ENCODE measurements at places on chromosomes 2 and 18.

DNA sequence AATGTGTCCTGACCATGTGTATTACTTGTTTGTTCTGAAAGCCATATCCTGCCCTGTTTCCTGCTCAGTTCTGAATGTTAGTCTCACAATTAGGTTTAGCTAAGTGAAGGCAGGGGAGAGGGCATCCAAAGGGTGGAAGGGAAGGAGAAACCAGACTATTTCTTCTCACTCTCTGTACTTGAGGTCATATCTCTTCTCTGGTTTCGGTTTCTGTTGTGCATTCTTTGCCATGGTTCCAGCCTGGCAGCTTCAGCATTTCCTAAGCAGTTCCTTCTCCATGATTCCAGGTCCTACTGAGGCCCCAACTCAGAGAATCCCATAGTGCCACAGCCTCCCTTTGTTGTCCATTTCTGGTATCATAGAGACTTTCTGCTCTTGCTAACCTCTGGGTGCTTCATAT, 40.3 kb upstream of the HNMT start:
- DNase-seq, result no peak

GRCh38 chr2:12742891-12743290, 26.2 kb downstream of the TRIB2 start:
- DNase-seq, result no peak

- DNase-seq, result peak; percentile 38
These were observed 124.3 kb upstream of the SLC39A10 start for GRCh38 chr2:195532628-195533271.

DNA sequence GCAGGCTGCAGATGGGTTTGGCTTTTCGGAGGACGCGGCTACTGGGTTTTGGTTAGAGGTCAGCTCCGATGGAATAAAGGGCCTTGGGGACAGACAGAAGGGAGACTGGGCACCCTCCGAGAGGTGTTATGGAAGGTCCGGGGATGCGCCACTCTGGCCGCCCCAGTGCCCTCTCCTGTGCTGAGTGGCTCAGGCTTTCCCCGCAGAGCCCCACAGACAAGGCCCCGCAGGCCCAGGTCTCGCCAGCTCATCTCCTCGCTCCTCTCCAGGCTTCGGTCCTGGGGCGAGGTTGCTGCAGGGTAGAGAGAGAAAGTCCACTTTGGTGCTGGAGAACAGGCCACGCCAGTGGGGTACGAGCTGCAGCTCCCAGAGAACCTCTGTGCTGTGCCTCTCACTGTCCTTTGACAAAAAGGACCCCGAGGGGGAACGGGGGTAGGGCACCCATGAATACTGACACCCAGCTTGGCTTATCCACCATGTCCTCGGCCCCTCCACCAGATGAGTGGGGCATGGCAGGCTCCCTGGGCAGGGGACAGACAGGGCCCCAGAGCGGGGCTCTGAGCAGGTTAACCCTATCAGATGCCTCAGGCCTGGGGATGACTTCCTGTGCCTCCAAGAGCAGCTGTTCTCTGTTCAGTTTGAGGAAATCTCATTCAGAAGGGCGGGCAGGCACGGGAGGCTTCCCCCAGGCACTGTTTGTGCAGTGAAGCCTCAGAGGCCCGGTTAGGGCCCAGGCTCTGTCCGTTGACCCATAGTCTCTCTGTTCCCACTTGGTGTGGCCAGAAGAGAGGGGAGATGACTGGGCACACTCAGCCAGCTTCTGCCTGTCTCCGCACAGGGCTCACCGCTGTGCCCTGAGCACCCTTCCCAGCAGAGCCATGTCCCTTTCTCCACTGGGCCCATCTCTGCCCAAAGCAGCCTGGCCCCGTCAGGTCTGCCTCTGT, 15.7 kb upstream of the CNNM3 start:
- DNase-seq, result no peak

- DNase-seq, result no peak
These were observed 12.8 kb upstream of the GALNT5 start for GRCh38 chr2:157244691-157245090.

DNA sequence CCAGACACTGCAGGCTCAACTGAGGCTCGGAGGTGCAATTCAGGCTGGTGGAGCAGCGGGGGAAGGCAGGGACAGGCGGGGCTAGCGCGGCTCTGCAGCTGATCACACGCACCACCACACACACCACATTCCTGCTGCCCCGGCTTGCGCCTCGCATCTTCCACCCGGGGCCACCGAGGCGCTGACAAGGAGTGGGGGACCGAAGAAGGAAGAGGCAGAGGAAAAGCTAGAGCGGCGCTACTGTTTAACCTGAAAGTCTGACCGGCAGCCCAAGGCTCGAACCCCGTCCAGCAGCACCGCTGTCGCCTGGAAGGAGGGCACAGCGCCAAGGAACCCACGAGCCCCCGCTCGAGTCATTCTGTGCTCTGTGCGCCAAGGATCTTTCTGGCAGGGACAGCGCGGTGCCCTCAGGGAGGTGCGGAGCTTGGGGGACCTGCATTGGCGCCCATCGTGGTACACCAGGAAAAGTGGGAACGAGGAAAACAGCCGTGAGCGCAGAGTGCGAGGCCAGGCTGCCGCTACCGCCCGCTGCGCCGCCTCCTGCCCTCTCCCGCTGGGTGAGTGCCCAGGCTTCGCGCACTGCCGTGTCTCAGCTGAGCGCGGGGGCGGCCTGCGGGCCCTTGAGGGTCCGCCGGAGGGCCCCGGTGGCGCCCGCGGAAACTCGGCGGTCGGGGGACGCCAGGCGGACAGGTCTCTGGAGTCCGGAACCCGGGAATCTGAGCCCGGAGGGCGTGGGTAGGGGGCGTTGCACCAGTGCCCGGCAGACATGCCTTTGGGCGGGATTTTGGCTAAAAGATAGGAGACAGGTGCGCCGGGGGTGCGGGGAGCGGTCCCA, 860 bp upstream of the KCNJ3 start:
- peak; percentile 15 for DNase-seq

DNA sequence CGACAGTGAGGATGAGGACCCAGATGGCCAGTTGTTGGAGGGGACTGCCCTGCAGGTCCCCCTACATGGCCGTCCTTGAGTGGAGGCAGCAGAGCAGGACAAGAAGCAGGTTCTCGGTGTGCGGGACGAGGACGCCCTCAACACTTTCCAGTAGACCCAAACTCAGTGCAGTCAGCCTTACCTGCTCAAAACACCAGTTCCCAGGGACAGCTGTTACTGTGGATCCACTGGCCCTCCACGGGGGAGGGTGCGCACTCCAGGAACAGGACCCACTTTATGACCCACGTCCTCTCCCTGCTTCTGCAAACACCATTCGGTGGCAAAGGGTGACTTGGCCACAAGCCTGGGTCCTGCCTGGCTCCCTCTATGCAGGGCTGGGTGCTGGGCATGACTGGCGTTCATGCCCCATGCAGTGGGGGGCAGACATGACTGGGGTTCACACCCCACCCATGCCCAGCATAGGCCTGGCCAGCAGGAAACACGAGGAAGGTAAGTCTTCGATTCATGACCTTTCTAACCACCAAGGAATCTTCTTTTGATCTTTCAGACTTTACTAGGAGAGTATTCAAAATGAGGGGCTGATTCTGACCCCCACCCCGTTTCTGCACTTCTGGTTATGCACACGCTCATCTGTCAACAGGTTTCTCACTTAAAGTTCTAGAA, 233.7 kb downstream of the HDAC4 start:
- DNase-seq, result no peak

- DNase-seq, result no peak
These were observed 543.7 kb downstream of the XIRP2 start for GRCh38 chr2:167431949-167432348.

- DNase-seq, result peak; percentile 32
These were observed at the start of gene LGALSL for GRCh38 chr2:64453770-64454385. LGALSL (plus strand) TSS chr2:64454162; CDS start chr2:64454546, 384 bp downstream.

- no peak for DNase-seq
These were observed 277.8 kb downstream of the TCF4 start for GRCh38 chr18:55310044-55310676.

DNA sequence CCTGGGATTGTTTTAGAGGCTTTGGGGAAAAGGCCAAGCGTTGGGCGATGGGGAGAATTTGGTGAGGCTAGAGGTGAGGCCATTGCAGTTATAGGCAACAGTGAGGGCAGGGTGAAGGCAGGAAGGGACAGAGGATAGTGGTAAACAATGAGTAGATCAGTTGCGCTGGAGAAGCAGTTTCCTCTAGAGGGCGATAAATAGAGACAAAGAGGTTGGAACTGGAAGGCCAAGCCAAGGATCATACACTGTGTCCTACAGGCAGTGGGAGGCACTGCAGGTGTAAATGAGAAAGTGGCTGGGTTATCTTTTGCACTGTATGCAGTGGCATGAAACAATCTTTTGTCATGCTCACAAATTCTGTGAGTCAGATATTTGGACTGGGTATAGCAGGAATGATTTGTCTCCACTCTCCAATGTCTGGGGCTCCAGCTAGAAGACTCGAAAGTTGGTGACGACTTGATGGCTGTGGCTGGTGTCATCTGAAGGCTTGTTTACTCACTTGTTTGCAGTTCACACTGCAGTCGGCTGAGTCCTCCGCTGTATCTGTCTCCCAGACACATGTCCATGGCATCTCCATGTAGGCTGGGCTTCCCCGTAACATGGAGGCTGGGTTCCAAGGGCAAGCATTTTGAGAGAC, 82.1 kb downstream of the TNP1 start:
- peak; percentile 65 for DNase-seq

- DNase-seq, result no peak
These were observed 12.5 kb downstream of the MAP4K4 start for GRCh38 chr2:101710036-101710435.

DNA sequence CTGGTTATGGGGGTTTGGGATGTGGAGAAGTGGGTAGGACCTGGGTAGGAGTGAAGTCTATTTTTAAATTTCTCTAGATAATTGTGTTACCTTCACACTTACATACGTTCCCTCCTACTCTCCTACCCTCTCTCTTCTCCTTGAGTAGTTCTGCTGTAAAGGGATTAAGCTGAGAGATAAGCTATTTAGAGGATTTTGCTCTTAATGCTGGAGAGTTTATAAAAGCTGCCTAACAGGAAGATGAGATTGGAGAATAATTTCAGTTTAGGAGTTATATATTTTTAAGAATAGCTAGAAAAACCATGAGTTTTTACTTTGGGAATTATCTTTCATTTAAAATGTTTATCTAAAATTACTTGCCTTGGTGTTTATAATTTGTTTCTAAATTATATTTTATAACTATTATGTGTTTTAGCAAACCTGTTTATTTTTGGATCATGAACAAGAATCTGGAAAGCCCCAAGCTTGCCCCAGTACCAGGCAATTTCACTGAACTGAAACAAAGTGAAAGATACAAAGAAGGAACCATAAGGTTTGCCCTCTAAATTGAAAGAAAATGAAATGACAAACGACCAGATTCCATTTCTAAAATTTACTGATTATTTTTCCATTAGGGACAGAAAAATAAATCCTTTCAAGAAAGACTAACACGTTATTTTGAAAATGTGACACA, 101.5 kb downstream of the ZNF532 start:
- no peak for DNase-seq

DNA sequence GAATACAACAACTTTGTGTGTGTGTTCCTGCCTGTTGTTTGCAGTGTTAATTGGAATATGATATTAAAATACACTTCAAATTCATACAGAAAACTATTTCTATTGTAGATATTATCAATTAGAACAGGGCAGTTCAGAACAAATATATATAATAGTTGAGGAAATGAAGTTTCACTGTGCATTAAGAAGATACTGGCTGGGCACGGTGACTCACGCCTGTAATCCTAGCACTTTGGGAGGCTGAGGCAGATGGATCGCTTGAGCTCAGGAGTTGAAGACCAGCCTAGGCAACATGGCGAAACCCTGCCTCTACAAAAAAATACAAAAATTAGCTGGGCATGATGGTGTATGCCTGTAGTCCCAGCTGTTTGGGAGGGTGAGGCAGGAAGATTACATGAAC, 79.3 kb downstream of the ASAP2 start:
- DNase-seq, result no peak

DNA sequence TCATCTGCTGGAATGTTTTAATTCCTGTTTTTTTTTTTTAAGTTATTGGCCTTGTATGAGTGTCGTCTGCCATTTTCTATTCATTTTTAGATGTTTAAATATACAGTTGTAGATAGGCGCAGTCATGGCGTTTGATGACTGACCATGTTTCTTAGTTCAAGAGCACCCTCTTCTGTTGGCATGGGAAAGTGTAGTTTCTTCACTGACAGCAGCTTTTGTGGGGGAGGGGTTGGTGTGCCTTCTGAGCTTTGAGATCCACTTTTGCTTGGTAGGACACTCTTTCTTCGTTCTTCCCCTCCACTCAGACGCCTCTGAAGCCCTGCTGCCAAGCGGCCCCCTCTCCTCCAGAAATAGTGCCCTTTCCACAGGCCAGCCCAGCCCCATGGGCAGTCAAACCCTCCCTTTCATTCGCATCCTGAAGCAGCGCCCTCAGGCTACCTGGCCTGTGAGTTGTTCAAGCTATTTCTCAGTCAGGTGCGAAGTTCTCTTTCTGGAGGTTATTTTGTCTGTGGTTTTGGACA, 492.0 kb downstream of the TNS1 start:
- DNase-seq, result peak; percentile 86

DNA sequence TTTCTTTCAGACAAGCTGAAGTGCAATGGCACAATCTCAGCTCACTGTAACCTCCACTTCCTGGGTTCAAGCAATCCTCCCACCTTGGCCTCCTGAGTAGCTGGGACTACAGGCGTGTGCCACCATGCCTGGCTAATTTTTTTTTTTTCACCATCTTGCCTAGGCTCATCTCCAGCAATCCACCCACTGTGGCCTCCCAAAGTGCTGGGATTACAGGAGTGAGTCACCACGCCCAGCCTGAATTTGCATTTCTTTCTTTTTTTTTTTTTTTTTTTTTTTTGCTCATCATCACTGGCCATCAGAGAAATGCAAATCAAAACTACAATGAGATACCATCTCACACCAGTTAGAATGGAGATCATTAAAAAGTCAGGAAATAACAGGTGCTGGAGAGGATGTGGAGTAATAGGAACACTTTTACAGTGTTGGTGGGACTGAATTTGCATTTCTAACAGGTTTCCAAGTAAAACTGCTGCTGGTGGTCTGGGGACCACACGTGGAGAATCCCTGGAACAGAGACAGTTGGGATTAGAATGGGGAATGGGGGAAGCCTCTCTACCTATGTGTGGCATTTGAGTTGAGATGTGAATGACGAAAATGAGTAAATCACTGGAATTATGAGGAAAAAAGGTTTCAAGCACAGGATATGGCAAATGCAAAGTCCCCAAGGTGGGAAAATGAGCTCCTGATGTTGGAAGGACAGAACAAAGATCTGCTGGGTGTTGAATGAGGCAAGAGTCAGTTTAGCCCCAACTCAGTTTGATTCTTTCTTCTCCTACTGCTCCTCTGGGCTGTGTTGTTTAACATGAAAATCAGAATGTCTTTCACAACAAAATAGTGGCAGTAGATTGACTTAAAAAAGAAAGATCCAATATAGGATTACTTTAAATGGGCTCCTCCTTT, 88.8 kb upstream of the MAP4K4 start:
- DNase-seq, result peak; percentile 8
